ENCODE measurements at places on chromosomes 6 and 20.

DNA sequence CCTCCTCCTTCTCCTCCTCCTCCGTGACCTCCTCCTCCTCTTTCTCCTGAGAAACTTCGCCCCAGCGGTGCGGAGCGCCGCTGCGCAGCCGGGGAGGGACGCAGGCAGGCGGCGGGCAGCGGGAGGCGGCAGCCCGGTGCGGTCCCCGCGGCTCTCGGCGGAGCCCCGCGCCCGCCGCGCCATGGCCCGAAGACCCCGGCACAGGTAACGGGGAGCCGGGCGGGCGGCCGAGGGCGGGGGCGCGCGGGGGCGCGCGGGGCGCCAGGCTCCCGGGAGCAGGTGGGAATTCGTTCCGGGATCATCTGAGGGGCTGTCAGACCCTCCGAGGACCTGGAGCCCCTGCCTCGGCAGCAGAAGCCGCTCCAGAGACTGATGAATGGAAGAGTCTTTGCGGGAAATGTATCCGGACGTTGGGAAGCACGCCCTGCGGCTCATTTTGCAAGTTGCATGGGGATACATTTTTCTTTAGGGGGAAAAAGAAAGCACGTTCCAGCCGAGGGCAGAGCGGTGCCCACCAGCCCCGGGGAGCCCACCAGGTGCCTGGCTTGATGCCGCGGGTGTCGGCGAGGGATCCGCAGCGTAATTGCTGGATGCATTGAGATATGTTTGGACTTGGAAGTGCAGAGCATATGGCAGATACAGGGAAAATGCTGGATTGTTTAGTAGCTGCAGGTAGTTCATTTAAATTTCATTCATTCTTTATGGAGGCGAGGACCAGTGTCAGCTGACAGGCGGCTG is 394 bp downstream of the MYB start:
- DNase-seq = no peak

GRCh38 chr6:142356201-142356883 is 54.5 kb downstream of the ADGRG6 start:
- DNase-seq = no peak

GRCh38 chr6:132494954-132495353 is 18.0 kb downstream of the STX7 start:
- no peak for DNase-seq

GRCh38 chr6:145384503-145384902 is 350.8 kb downstream of the EPM2A start:
- DNase-seq = no peak
